Left renal pelvis (tissue), 4 donors: ENCODE measurements at places on chromosomes 3 and 15. TPM values are rescaled to one million over a fixed set of nuclear protein-coding genes. Genes with fewer than 3 reads are reported as not detected.

DNA sequence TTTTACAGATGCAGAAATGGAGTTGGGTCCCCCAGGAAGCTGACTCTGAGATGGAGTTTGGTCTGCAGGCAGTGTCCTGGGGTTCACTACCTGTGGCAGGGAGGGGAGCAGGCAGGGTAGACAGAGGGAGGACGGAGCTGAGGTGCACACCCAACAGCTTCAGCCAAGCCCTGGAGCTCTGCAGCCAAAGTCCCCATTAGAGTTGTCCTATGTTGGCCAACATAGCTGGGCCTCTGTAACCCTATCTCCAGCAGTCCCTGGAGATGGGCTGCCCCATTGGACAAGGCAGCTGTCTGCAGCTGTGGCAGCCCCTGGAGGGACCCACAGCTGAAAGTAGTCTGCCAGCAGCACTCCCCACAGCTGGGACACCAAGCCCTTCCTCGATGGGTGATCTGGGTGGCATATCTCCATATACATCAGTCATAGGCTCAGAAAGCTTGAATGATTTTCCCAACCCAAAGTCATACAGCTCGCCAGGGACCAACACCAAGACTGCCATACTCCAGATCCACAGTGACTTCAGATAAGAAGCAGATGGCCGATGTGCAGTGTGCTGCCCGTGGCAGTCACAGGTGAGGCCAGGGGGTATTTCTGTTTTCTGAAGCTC is 31.9 kb downstream of the STARD5 start:
- DNase-seq = no peak

DNA sequence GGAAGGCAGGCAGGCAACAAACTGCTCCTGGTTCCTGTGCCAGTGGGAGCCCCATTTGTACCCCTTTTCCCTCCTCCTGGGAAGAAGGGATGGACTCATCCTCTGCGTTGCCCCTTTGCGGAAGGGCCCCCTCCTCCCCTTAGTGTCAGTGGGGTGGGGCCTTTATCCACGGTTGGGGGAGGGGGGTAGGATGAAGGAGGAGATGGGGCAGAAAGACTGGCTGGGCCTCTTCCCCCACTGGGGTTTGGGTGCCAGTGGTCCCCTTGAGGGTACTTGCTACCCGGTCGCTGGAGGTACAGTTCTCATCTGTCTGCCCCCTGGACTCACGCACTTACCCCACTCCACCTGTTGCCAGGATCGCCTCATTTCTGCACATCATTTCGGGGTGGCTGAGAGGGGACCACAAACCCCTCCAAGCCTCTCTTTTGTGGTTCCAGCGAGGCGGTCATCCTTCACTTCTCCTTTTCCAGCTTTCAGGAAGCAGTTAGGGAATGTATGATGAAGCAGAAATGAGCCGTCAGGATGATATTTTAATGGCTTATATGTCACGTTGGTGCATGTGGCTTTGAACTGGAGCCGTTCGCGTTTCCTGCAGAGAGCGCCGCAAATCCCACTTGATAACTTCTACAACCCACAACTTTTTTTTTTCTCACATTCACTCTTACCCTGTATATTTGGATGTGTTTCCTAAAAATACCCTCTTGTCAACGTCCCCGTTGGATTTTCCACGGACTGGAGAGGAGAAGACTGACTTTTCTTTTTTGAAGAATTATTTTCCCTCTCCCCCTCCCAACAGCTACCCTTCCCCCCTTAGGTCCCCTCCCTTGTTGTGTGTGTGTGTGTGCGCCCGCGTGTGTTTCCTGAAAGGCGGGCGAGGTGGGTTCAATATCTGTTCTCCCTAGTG is at the start of gene ZIC4:
Gene ZIC4, minus strand, starts transcription at position 516 of the 904 bp plus-strand sequence. CDS start 3,746 bp downstream, outside the sequence.
- no peak for DNase-seq

- DNase-seq = no peak
These were observed 284.9 kb downstream of the TLE3 start for GRCh38 chr15:69812861-69813261.

- no peak for DNase-seq
These were observed 74.2 kb upstream of the GAP43 start for GRCh38 chr3:115549071-115549470.

DNA sequence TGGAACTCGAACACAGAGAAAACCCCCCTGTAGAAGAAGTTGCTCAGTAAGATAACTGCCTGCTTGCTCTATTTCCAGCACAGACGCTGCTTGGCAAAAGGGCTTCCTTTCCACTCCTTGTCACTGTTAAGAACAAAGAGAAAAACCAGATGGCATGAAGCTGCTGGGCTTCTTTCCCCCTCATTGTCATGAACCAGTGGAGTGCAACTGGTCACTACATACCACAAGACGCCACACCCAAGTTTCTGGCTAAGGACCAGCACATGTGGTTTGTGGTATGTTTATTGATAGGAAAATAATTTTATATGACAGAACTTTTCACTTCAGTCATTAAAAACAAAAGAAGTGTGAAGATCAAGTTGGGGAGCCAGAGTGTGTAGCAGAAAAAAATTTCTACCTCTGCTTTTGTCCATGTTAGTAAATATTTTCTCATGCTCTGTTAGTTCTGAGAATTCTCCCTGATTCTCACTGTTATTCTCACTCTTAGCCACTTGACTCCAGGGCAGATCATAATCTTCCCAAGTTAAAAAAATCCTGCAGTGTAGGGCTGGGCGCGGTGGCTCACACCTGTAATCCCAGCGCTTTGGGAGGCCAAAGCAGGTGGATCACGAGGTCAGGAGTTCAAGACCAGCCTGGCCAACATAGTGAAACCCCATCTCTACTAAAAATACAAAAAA is 37.9 kb downstream of the CLK3 start:
- no peak for DNase-seq

TJP1 gene
- polyA plus RNA-seq = 195 TPM

SLCO2A1 gene
- polyA plus RNA-seq = 19.7 TPM

DNA sequence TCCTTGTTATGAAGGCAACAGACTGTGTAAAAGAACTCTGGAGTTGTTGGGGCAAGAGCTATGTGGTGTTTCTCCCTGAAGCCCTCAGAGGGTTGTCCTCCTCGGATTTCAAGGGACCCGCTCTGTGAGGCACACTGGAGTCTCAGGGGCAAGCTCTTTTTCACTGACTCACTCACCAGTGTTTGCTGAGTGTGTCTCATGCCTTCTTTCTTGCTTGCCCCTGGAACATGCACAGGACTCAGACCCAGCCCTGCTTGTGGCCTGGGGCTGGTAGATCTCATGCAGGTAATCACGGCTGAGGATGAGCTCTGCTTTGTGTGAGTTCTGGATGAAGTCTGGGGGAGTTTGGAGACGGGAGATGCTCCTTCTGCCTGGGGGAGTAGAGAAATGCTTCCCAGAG is 93.7 kb downstream of the CACNA1D start:
- DNase-seq = no peak

TRIM71 gene
- 6.1 TPM for polyA plus RNA-seq

DNA sequence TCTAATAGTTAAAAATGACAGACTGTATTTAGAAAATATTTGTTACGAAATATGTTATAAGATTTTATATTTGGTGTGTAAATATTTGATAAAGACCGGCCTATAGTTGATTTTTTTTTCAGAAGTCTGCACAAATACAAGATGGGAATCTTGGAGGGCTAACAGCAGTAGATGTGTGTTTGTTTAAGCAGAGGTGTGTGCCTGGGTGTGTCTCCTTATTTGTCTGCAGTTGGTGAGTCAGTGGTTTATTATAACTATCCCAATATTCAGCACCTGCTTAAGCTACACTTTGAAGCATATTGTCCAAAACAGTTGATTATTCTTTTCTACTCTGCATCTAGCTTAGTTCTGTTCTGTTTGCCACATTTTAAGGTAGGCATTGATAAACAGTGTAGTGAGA is 12.4 kb downstream of the GLCE start:
- DNase-seq = no peak

CACNA2D2 gene
- 17.1 TPM for polyA plus RNA-seq

DNA sequence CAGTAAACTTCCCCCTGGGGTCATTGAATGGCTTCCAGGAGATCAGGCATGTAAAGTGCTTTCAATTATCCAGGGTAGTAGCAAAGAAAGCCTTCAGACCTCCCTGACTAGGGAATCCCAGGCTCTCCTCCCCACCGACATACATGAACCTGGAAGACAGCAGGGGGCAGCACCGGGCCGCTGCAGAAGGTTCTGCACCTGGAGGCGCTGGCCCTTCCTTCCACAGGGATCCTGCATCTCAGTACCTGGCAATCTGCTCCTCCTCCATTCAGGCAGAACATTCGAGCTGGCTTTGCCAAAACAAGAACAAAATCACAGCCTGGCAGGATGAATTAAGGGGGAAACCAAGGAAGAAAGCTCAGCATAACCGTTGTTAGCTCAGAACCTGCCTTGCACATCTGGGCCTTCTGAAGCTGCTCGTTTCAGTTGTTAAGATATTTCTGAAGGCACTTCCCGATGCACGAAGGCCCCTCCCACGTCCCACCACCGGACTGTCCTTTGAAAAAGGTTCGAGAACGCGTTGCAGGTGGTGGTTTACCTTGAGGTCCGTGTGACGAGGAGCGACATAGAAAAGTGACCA is 237.7 kb downstream of the SLCO3A1 start:
- DNase-seq = no peak

- DNase-seq = no peak
These were observed 68.7 kb upstream of the MB21D2 start for GRCh38 chr3:192986379-192986778.

- no peak for DNase-seq
These were observed 1.6 kb downstream of the FBXL22 start for GRCh38 chr15:63598473-63599400.

DNA sequence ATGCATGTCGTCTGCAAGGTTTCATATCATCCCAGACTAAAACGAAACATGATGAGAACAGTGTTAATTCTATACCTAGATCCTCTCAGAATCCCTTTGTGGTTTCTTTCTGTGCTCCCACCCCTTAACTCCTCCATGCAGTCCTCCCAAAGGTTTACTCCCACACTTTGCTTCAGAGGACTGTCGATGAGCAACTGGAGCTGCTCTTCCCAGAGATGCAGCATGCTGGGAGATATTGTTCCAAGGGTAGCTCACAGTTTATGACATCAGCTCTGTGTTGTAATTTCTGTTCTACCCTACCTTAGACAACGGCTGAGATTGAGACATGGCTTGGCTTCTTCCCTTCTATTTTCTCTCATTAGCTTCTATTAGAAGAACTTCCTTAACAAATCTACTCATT is 313.0 kb upstream of the COL8A1 start:
- no peak for DNase-seq

DNA sequence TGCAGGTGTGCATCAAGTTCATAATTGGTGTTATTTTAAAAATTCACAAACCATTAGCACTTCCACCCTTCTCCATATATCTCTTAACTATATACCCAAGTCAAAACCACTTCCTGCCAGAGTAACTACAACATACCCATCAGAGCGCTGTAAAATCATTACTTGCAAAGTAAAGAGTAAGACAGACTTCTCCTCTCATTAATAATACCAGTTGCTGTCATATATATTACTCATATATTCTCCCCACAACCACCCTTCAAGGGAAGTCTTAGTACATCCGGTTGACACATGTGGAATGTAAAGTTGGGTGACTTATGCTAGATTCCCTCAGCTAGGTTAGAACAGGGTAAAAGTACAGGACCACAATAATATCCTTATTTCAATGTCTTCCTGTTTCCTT is 5.6 kb downstream of the TERC start:
- DNase-seq = no peak

ZMYND10 gene
- 4.1 TPM for polyA plus RNA-seq

DNA sequence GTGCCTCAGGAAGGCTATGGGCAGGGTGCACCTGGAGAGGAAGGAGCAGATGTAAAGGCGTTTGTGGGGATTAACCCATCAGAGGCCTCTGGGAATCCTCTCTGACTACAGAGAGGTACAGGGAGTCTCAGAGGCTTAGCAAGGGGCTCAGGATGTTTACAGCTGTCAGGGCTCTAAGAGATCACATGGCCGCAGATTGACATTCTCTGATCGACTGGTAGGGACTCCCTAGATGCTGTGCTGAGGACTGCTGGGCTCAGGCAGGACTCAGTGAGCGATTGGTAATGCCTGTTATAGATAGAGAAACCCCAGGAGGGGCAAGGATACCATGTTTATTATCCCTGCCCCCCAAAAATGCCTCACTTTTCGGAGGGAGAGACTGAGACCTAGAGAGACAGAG is 103.5 kb downstream of the CORO2B start:
- DNase-seq = no peak

NT5DC2 gene
- polyA plus RNA-seq = 151 TPM

CATSPER2 gene
- polyA plus RNA-seq = 10.0 TPM

DNA sequence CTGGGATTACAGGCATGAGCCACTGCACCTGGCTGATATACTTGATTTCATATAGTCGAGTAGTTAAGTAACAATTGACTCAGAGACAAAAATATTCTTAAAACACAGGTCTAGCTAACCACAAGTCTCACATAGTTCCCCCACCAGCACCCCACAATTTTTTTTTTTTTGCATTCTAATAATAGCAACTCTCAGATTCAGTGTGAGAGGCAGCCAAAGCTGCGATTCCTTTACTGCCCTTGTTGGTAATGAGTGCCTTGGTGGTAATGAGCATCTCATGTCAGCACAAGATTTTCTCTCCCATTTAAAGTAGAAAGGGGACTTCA is 72.5 kb downstream of the WWTR1 start:
- DNase-seq = no peak

CHRNA7 gene
- polyA plus RNA-seq = 34.0 TPM

KCNH8 gene
- polyA plus RNA-seq = 1.2 TPM

- DNase-seq = no peak
These were observed 303.0 kb upstream of the TPM1 start for GRCh38 chr15:62739507-62739906.

- no peak for DNase-seq
These were observed 32.5 kb downstream of the ARNT2 start for GRCh38 chr15:80436511-80437307.

DNA sequence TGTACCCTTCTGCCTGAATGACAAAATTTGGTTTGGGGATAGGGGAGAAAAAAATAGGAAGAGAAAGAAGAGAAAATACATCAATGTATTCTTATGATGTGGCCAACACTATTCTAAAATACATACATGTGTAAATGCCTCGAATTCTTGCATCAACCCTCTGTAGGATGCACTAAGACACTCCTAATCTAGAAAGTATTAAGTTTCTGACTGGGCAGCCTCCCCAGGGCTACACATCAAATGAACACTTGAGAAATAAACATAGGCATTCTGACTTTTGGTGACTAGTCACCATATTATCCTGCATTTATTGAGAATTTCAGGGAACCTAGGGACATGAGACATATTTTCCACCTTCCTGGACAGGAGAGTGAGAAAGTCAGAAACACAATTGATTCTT is 109.2 kb downstream of the CPNE4 start:
- no peak for DNase-seq

DNA sequence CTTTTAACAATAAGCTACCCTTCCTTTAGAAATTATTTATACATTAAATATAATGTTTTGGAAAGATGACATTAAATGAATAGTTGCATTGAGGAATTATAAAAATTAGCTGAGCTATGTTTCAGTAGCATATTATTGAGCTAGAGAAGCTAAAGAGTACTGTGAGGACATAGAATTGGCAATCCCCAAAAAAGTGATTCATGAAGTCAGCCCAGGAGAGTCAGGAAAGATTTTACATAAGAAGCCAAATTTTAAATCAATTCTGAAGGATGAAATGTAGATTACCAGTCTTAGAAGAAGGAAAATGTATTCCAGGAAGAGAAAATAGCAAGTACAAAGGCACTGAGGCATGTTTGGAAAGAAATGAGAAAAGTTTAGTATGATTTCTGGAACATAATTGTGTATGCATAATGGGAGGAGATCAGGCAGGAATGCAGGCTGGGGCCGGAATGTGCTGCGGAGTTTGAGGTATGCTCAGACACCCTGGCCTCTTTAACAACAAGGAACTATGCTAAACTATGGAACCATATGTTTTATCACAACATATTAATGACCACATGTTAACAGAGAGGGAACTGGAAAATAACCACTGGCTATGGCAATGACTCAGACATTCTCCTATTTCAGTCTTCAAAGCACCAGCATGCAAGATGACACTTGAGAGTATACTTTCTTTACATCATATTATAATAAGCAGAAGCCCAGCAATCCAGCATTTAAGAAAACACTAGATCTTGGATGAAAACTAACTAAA is 103.3 kb upstream of the COL8A1 start:
- DNase-seq = no peak

RGMA gene
- 37.5 TPM for polyA plus RNA-seq
